Activated effector memory CD4-positive, alpha-beta T cell treated with anti-CD3 and anti-CD28 coated beads, Interleukin-2, amount 50 U/mL, for 16 hours (primary cell): ENCODE measurements at places on chromosomes 4 and X.

- no peak for DNase-seq
Observed at GRCh38 chr4:151169900-151170299, 70.5 kb downstream of the RPS3A start.

GRCh38 chr4:38958453-38959190 is 73.6 kb downstream of the TMEM156 start:
- no peak for DNase-seq

DNA sequence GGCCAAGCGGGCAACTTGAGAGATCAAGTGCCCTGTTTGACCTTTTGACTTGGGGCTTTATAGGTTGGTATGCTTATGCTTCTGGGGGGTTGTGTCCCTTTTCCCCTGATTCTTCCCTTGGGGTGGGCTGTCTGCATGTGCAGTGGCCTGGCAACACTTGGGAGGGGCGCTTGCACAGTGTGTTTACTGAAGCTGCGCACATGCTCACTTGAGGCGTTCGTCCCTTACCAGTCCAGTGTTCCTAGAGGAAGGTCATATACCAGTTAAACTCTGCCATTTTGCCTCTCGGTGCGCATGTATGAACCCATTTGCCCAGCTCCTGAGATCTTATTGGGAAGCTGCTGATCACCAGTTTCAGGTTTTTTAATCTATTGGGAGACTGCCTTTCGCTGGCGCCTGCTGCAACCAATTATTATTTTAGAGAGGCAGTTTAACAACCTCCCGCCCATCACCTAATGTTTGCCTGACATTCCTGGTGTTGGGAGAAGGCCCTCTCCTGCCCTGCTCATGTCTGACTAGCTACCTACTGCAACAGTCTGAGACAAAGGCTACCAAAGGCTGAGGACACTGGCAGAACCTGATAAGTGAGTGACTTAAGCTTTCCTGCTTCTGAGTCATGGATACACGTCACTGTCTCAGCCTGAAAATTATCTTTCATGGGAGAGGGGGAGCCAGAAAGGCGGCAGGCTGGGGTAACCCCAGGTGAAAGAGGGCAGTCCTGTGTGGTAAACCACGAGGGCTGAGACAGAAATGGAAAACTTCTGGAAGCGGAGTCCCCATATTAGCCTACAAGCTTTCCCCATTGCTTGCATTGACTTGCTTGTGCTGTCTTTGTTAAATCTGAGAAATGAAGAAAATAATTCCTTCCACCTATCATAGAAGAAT is 97.6 kb downstream of the CPE start:
- no peak for DNase-seq

DNA sequence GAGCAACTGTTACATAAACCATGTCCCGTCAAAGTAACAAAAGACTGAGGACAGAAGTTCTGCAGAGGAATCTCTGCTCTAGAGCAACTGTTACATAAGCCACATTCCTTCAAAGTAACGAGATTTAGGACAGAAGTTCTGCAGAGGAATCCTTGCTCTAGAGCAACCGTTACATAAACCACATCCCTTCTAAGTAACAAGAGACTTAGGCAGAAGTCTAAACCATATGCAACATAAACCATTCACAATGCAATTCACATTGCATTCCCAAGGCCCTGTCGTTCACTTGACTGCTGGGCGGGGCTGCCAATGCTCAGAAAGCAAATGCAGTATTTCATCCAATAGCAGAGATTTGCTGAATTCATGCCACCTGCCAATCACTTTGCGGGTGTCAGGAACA is 124.4 kb upstream of the PUDP start:
- DNase-seq = no peak

DNA sequence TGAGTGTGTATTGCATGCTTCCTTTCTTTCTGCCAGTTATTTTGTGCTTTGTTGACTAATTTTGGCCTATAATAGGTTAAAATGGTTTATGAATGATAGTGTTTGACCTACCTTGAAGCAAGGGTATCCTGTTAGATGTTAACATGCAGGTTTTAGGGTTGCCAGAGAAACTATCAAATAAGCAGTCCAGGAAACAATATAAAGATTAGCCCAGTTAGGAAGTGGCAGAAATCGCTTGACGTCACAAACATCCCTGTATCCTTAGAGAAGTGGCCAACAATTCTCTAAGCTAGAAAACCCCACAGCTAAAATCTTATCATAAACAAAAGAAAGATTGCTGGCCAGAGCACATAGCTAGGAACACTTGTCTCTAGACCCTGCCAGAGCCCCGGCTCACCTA is 3.8 kb downstream of the NAP1L5 start:
- DNase-seq = no peak

DNA sequence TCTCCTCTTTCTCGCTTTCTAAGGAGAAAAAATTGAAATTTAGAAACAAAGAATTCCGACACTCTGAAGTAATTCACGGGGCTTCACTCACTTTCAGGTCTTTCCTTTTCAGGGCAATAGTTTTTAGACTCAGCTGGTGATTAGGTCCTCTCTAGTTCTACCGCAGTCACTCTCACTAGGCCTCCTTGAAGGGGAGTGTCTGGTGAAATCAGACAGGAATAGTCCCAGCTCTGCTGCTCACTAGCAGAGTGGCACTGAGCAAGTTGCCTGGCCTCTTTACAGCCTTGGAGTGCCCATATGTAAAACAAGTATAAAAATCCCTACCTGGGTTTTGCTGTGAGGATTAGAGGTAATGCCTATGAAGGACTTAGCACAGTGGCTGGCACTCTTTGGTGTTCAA is 64.1 kb downstream of the NEUROG2 start:
- no peak for DNase-seq

- no peak for DNase-seq
Observed at GRCh38 chr4:100754751-100755150, 236.9 kb upstream of the EMCN start.
